ENCODE measurements at places on chromosomes 12 and 14. TPM values are rescaled to one million over a fixed set of nuclear protein-coding genes. Genes with fewer than 3 reads are reported as not detected.

The TTC5 gene
- total RNA-seq = 22.7 TPM

The BATF gene
- total RNA-seq = 5.1 TPM

The CCNB1IP1 gene
- 81.9 TPM for total RNA-seq

The MSRB3 gene
- 143 TPM for total RNA-seq

The CLEC2A gene
- total RNA-seq = not detected

The FZD10 gene
- 3.5 TPM for total RNA-seq

The KRT75 gene
- total RNA-seq = not detected

The C12orf57 gene
- total RNA-seq = 182 TPM

The TPH2 gene
- not detected for total RNA-seq

The WNT1 gene
- total RNA-seq = not detected

- no peak for DNase-seq
These were observed 24.2 kb downstream of the NUAK1 start for GRCh38 chr12:106114447-106115068.

- DNase-seq = no peak
These were observed at the start of gene HDAC7 for GRCh38 chr12:47819896-47820630. Gene HDAC7, minus strand, starts transcription at chr12:47819903. Its CDS starts 118 bp downstream, at chr12:47819785.

DNA sequence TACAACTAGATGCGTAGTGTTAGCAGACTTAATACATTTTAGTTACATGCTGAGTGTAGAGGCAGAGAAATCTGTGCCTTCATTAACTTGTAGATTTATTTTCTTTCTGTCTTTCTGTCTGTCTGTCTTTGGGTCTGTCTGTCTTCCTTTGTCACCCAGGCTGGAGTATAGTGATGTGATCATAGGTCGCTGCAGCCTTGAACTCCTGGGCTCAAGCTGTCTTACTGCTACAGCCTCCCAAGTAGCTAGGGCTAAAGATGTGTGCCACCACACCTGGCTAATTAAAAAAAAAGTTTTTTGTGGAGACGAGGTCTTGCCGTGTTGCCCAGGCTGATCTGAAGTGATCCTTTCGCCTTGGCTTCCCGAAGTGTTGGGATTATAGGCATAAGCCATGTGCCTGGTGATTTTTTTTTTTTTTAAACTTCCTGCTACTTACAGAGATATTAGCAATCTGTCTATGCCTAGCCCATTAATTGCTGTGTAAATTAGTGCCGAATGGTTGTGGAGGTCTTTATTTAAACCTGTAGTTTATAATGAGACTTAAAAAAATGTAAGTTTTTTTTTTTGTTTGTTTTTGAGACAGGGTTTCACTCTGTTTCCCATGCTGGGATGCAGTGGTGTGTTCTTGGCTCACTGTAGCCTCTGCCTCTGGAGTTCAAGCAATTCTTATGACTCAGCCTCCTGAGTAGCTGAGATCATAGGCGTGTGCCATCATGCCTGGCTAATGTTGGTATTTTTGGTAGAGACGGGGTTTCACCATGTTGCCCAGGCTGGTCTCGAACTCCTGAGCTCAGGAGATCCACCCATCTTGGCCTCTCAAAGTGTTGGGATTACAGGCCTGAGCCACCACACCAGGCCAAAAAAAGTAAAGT lies 22.8 kb downstream of the ERC1 start:
- no peak for DNase-seq

DNA sequence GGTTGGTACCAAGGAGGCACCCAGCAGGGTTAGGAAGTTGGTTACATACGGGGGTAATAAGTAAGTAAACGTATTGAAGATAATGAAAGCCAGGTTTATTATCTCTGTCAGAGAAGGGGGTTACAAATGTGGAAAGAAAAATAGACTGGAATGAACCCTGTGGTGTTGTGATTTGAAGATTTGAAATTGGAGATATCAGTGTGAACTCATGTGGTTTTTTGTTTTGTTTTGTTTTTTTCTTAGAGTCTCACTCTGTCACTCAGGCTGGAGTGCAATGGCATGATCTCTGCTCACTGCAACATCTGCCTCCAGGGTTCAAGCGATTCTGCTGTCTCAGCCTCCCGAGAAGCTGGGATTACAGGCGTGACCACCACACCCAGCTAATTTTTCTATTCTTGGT lies 14.1 kb upstream of the SLC25A3 start:
- no peak for DNase-seq

DNA sequence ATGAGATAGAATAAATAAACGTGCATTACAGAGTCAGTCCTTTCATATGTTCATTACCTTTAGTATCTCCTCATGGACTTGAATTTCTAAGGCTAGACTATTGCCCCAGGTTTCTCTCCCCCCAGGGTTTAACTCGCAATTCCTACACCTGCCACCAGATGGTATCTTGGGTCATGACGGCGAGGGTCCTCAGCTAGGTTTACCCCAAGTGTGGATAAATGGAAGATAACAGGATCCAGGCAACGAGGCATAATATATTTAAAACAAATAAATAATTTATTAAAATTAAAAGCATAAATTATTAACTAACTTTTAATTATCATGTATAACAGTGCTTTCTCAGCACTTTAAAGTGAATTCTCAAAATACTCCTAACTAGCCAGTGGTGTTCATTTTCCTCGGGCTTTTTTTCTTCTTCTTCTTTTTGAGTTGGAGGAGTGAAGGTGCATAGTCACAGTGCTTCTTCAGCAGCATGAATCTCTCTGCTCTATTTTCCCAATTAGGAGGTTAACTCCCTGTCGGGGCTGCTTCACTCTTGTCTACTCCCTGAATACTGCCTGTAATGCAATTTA lies 243.5 kb upstream of the CAND1 start:
- no peak for DNase-seq

GRCh38 chr14:54659365-54659764 lies 92.4 kb downstream of the SAMD4A start:
- DNase-seq = no peak

DNA sequence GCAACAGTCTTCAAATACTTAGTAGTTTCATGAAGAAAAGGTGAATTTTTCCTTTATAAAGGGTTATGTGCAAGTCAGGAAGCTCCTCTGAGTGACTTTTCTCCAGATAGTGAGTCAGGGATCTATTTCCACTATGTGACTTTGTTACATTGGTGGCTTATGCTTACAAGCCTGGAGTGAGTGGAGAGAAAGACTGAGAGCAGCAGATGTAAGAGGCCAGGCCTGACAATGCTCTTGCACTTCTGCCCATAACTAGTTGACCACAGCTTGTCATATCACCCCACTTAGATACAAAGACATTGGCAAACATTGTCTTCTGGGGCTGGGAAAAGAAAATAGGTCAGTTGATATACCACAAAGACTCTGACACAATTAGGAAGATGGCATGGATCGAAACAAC lies 236.5 kb downstream of the PDZRN4 start:
- DNase-seq = no peak

- DNase-seq = no peak
These were observed 489.0 kb downstream of the SNAPC1 start for GRCh38 chr14:62251237-62251636.

GRCh38 chr12:76685246-76685678 lies 78.7 kb upstream of the ZDHHC17 start:
- DNase-seq = no peak

DNA sequence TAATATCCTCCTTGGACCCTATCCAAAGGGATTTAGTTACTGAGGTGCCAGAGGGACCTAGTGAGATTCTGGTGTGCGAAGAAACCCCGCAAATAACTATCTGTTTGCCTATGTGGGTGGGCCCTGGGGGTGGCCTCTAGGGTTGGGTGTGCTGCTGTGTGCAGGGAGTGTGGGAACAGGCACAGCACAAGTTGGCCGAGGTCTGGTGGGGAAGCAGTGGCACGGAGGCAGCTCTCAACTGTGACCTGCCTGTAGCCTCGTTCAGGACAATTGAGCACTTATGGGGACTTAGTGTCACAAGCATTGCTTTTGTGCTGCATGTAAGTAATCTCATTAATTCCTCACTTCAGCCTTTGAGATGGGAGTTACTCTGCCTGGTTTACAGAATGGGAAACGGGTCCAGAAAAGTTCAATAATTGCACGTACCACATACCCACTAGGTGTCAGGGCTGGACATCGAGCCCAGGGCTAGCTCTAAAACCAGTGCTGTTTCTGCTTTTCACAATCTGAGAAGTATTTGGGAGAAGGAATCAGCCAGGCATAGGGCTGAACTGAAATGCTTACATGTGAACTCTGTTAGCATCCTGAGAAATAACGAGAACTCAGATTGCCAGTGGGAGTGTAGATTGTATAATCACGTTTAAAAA lies 58.8 kb downstream of the TECPR2 start:
- DNase-seq = no peak

DNA sequence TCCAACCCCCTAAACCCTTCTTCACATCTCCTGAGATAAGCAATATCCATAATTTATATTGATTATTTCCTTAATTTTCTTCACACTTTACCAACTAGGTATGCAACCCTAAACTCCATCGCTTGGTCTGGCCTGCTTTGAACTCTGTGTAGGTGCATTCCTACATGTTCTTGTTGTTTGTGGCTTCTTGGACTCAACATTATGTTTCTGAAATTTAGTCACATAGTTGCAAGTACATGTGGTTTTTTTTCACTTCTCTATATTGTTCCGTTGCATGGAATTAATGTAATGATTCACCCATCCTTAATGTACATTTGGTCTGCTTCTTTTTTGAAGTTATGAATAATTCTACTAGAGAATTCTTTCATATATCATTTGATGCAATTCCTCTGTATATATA lies 1.6 kb upstream of the TAS2R30 start:
- DNase-seq = no peak

- DNase-seq = no peak
These were observed 5.1 kb upstream of the SIVA1 start for GRCh38 chr14:104747876-104748275.

DNA sequence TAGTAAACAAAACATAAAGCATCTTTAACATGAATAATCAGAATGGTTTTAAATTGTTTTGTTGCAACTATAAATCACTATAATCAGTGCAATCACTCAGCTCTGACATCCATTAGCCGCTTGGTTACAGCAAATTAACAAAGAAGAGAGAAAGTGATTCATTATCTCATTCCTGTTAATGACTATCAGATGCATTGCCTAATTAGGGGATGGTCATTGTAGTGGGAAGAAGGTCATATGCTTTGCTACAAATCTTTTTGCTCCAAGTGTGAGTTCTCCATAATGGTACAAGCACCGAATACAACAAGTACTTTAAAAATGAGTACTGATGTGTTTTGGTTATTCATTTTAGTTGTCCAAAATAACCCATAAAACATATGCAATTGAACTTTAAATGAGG lies 272.0 kb downstream of the AKAP6 start:
- no peak for DNase-seq

- DNase-seq = no peak
These were observed 121.6 kb downstream of the VEZT start for GRCh38 chr12:95339086-95339788.

DNA sequence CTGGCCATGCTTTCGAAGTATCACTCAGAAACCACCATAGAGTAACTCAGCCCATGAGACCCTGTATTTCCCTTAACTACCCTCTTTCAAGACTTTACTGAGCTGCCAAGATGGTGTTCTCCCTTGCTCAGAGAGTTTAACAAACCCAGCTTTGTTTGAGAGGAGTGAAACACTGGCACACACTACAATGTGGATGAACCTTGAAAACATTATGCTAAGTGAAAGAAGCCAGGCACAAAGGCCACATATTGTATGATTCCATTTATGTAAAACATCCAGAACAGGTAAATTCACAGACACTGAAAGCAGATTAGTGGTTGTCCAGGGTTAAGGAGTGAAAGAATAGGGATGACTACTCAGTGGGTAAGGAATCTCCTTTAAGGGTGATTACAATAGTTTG lies 18.9 kb downstream of the SERPINA3 start:
- DNase-seq = no peak

- DNase-seq = no peak
These were observed at the start of gene COCH for GRCh38 chr14:30874120-30874998. Gene COCH, plus strand, starts transcription at chr14:30874559. Its CDS starts 380 bp downstream, at chr14:30874939.

Data from urinary bladder (tissue), 4 donors.